Fibroblast of gingiva (primary cell): ENCODE measurements at places on chromosomes 3 and 15.

- no peak for DNase-seq
Observed at GRCh38 chr3:184811034-184811433, 932 bp upstream of the VPS8 start.

GRCh38 chr15:40471808-40472150, 995 bp downstream of the CHST14 start:
- no peak for DNase-seq

DNA sequence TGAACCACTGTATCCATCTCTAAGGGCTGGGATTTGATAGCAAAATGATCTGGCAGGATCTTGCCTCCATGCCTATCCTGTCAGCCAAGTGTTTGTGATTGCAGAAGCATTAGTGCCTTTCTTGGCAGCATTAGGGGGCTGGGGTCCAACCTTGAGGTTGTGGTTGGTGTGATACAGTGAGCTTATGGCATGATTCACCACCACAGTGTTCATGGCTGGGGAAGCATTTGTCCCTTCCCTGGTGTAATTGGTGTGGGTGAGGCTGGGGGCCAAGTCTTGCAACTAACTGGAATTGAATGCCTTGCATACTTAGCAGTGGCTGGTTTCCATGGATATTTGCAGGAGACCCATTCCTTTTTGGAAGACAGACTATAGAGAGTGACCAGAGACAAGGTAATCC, 271.0 kb upstream of the TBL1XR1 start:
- DNase-seq = peak; percentile 95

DNA sequence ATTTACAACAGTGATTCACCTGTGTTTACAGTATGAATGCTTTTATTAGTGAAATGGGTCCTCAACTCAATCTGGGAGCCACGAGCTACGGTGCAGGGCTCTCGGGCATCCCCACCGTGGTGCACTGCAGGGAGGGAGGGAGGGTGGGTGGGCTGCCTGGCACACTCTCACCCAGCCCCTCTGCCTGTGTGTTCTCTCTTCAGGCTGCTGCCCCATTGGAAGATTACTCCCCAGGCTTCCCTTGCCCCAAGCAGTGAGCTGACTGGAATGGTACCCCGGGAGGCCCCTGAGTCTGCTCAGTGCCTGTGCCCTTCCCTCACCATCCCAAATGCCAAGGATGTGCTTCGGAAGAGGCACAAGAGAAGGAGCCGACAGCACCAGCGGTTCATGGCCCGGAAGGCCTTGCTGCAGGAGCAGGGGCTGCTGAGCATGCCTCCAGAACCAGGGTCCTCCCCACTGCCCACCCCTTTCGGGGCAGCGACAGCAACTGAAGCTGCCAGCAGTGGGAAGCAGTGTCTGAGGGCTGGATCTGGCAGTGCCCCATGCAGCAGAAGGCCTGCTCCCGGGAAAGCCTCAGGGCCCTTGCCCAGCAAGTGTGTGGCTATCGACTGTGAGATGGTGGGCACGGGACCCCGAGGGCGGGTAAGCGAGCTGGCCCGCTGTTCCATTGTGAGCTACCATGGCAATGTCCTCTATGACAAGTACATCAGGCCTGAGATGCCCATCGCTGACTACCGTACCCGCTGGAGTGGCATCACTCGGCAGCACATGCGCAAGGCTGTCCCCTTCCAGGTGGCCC, 5.0 kb downstream of the AEN start:
- no peak for DNase-seq

GRCh38 chr3:17149076-17149475, 264.3 kb downstream of the PLCL2 start:
- no peak for DNase-seq

DNA sequence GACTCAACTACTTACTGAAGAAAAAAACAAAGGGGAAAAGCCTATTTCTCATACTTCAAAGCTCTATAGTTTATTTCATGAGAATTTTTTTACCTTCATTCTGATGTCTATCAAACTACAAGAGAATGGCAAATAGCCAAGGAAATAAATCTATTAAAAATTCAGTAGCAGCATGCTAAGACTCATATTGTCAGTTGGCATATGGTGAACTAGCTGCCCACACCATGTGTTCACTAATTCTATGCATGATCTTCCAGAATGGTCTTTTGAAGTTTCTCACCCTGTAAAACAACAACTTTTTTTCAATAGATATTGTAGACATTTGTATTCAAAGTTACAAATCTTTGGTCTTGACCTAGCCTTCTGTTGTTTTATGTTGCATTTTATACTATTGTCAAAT, 386.2 kb downstream of the RSL24D1 start:
- DNase-seq = no peak

GRCh38 chr3:179929091-179929529, 107.6 kb downstream of the PEX5L start:
- peak; percentile 47 for DNase-seq
